ENCODE measurements at places on chromosomes 7 and 10.

DNA sequence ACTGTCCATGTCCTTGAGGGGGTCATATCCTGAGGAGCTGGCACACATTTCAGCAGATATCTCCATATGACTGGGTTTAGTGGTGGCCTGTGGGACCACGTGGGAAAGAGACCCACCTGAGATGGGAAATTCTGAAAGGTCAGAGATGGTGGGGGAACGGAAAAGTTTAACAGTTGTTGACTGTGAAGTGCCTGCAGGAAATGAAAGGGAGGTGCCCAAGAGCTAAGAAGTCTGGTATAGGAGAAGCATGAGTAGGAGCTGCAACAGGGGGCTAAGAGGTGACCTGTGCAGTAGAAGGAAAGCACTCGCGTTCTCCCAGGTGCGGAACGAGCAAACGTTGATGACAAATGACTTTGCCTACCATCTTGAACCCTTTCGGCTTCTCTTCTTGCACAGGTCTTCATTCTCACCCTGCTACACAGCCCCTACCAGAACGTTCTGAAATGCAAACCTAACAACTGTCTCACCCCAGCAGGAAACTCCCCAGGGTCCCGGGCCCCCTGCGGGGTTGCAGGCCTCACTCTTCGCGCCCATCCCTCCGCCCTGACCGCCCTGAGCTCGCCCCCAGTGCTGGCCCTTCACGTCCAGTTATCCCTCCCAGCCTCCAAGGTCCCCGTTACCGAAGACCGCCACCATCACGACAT is 9.8 kb upstream of the FXYD4 start:
- no peak for DNase-seq

DNA sequence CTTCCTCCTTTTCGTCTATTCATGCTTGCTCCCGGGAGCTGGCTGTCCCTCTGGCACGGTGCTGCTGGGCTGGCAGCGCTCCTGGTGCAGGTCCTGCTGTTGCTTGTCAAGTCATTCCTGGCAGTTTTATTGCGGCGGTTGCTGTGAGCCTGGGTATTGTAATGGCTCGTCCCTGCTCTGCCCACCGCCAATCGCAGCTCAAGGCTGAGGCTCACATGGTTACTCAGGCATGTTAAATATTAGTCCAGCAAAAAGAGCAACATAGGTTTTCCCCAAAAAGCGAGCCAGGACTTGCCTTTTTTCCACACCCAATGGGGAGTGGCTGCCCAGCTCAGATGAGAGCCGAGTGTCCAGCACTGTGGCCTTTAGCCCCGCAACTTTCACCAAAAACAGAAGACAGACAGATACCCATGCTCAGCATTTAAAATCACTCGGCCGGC is 492.9 kb upstream of the FOXK1 start:
- DNase-seq: no peak

DNA sequence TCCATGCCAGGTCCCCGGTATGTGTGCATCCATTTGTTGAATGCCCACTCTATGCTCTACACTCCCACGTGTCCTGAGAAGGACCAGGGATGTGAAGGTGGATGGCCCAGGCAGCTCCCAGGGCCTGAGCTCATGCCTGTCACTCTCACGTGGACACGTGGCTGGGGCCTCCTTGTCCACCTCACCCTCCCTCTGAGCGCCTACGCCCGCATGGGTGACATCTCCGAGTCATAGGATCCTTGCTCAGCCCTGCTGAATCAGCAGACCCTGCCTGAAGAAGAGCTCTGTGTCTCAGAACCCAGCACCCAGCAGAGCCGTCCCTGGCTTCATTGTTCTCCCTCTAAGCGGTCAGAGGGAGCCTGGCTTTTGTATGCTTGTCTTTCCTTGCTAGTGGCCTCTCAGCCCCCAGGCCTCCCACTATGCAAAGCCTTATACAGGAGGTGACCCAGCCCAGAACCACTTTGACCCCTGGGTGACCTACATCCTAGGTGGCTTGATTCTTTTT is 107.9 kb upstream of the PPIF start:
- DNase-seq: no peak

DNA sequence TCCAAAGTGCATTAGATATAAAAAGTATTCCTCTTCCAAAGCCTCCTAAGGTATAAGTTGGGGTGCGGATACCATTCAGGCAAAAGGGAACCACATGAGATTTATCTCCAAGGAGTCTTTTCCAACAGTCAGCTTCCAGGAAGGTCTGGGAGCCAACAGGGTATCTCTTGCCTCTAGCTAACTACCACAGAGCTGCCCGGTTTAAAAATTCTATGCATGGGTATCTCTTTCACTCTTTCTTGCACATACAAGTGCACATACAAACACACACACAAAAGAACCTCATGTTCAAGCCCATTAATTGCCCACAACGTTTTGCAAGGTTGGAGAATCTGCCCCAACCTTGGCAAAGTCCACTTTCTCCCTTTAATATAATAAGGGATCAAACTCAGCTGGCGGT is 80.7 kb downstream of the CDK6 start:
- no peak for DNase-seq

- no peak for DNase-seq
Measured at GRCh38 chr7:112649560-112649959, 140.6 kb downstream of the TMEM168 start.

DNA sequence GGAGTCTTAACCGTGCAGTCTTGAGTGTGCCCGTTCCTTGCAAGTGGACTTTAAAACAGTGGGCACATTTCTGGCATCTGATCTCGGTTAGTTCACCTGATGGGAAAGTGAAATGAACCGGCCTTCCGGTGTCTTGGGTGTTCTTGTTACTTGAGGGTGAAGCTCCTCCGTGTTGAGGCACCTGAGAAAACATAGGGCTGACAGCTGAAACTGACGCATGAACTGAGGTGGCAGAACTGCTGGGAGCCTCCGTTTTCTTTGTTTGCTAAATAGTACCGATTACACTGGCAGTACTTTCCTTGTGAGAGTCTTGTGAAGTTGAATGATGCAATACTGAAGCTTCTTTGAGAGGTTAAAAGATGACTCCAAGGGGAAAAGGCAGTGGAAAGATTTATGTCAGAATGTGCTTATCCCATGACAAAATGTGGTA is 62.8 kb upstream of the SAMD8 start:
- no peak for DNase-seq

GRCh38 chr7:87151002-87151728 is 1.1 kb upstream of the DMTF1 start:
- DNase-seq: no peak

- no peak for DNase-seq
Measured at GRCh38 chr10:73914036-73914435, 3.1 kb downstream of the PLAU start.

DNA sequence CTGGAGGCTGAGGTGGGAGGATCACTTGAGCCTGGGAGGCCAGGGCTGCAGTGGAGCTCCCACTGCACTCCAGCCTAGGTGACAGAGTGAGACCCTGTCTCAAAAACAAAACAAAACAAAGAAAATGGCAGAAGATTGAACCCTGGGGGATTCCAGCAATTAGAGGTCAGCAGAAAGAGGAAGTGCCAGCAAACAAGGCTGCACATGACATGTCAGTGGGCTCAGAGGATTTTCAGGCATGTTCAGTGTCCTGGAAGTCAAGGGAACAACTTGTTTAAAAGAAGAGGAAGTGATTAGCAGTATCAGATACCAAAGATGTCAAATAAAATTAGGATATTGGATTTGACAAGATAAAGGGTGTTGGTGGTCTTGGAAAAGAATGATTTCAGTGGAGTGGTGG is 32.3 kb downstream of the RAB18 start:
- DNase-seq: no peak

Measured in left renal cortex interstitium (tissue), 4 donors.